ENCODE measurements at places on chromosomes 6 and 20.
A peak's percentile ranks its signal among the peaks of the same experiment; 100 is the strongest.

- DNase-seq = no peak
Observed at GRCh38 chr20:47280228-47280627, 76.3 kb downstream of the ZMYND8 start.

DNA sequence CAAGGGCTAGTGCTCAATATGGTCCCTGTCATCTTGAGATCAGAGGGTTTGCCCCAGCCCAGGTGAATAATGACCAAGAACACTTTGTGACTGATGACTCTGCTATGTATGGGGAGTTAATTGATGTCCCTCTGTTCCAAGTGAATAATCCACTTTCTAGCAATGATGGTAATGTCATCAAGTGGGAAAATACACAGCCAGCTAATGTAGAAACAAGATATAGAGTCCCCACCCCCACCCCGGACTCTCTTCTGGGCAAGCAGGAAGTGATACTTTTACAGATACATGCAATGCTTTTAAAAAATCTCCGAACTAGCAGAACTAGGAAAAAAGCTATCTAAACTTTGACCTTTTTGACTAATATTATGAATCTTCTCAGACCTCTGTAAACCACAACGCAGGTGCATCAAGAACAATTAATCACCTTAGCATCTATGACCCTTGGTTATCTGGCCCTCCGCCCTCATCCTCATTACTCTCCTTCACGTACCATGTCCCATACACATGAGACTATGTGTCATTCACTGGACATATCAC is 30.5 kb downstream of the CNR1 start:
- no peak for DNase-seq

DNA sequence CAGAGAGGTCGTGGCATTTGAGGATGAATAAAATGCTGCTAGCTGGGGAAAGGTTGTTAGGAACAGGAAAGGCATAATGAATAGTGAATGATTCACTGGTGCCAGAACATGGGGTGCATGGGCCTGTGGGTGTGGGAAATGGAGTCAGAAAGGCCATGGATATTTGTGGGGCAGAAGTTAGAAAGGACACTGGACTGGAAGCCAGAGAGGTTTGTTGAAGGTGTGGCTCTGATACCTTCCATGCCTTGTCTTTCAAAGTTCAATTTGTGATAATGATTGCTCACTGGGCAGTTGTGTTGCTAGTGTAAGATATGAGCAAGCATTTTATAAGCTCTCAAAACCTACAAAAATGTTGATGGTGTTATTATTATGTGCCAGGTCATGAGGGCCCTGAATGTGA is 32.7 kb downstream of the LRRC1 start:
- DNase-seq = no peak

- peak; percentile 2 for DNase-seq
Observed at GRCh38 chr20:408843-409696, 971 bp downstream of the RBCK1 start.

- no peak for DNase-seq
Observed at GRCh38 chr6:19317431-19317986, 519.7 kb upstream of the ID4 start.

DNA sequence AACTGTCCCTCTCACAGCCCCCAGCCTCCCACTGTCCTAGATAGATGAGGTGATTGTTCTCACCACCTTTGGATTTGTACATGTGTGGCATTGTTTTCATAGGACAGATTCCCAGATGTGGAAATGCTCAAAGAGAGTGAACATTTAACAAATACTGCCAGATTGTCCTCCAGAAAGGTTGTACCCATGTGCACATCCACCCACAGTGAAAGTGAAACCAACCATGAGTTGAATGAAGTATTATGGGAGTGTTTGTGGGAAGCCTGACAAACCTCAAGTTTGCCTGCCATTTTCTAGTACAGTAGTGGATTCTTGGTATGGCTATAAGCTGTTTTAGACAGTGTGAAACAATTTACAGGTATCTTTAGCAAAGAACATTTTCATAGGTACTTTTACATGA is 42.7 kb downstream of the ANKRD6 start:
- no peak for DNase-seq

- peak; percentile 74 for DNase-seq
Observed at GRCh38 chr6:89638320-89639195, at the start of gene LYRM2. LYRM2 (minus strand) TSS chr6:89638747; CDS start chr6:89638716, 31 bp downstream.

DNA sequence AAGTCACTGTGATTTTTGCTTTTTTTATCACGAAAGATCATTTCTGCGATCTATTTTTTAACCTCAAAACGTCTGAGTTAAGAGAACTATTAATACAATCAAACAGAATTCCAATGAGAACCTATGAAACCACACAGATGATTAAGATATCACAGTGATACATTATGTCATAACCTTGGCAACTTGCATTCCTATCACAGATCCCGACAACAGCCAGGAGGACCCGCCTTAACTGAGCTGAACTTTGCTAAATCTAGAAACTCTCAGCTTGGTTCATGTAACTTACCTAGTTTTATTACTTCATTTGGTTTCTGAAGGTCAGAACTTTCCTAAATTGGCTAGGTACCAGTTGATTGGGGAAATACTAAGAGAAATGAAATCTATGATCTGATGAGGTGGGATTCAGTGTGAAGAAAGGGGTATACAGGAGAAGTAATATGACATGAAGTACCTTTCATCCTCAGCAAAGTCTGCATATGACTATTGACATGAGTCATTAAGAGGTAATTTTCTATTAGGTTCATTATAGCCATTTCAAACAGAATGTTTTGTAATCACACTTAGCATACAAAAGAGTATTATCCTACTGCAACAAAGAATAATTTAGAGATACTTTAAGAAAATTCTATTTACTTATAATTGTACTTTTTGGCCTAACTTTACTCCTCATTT is 11.2 kb downstream of the LYRM4 start:
- DNase-seq = no peak

DNA sequence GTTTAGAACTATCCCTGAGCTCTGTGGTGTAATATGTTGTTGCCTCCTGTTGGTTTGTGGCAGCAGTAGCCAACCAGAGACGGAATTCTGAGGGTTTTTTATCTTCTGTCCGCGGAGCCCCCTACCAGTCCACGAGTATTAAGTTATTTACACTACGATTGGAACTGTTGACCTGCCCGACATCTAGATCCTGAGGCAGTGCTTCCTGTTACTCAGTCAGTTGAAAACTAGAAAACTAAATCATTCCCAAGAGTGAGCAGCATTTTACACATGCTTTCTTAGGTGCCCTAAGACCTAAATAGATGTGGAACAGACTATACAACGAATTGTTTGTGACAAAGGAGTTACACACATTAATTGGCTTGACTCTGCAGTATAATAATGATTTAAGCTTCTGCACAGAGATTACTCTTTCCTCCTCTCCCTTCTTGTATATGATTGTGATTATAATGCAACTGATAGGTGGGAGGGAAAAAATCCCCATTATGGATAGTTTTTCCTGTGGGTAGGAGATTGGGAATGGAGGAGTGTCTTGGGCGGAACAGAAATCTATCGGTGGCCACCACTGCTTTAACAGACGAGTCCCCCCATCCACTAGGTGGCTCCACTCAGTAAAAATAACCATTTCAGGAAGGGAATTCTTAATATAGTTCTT is 1.7 kb downstream of the LOC128125822 start:
- no peak for DNase-seq

DNA sequence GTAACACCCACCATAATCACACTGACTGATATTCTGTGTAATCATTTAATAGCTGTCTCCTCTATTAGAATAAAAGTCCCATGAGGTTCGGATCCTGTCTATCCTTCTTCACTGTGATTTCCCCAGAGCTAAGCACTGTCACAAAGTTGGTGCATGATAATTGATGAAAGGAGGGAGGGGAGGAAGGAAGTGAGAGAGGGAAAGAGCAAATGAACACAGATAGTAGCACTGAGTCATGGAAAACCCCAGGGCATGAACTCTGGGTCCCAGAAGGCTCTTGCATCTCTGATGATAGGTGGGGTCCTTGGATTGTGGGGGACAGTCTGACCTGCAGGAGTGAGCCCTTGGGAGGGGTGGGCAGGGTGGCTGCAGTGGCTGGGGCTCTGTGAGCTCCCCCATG is 294.1 kb downstream of the LRFN2 start:
- DNase-seq = no peak

DNA sequence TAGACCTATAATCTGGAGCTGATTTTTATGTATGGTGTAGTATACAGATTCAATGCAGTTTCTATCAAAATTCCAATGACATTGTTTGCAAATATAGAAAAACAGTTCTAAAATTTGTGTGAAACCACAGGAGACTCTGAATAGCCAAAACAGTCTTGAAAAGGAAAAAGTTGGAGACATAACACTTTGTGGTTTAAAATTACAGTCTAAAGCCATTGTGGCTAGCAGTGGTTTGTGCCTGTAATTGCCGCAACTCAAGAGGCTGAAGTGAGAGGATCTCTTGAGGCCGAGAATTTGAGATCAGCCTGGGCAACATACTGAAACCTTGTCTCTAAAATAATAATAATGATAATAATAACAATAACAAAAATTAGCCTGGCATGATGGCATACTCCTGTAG is 213.7 kb downstream of the CDKAL1 start:
- no peak for DNase-seq

- DNase-seq = no peak
Observed at GRCh38 chr6:57021086-57021720, 25.3 kb upstream of the KIAA1586 start.

DNA sequence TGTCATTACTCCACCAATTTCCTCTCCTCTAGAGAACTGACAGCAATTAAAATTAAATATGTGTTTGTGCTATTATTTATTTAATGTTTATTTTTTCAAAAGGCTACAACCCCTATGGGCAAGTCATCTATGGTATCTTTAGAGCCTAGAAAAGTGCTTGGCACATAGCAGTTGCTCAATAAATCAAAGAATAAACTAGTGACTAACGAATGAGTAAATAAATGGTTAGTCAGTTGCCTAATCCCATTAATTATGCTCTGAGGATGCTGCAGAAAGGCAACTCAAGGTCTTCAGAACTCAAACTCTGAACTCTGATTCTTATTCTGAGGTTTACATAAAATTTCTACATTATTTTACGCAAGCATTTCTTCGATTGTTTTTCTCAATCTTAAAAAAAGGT is 193.0 kb upstream of the TSHZ2 start:
- DNase-seq = no peak

DNA sequence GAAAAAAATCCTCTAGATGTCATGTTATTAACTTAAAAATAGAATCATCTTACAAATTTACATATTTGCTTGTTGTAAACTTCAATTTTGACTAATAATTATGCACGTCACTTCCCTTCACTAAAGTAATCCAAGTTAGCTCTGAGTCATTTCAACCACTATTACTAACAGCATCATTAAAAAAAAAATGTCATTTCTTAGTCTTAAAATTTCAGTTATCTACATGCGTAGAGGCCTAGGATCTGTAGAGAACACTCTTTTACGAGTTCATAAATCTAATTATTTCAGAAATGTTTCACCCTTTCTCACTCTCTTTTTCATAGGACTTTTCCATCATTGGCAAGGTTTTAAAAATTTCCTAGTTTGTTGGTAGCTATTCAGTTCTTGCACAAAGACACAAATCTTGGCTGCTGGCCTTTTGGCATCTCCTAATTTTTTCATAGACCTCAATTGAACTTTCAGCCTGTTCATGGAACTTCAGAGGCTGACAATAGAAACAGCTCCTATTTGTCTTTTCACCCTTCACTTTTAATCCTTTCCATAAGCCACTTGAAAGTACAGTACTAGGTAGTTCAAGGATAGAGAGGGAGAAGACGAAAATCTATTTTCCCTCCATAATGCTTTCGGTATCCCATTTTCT is 61.5 kb downstream of the OGFRL1 start:
- no peak for DNase-seq

DNA sequence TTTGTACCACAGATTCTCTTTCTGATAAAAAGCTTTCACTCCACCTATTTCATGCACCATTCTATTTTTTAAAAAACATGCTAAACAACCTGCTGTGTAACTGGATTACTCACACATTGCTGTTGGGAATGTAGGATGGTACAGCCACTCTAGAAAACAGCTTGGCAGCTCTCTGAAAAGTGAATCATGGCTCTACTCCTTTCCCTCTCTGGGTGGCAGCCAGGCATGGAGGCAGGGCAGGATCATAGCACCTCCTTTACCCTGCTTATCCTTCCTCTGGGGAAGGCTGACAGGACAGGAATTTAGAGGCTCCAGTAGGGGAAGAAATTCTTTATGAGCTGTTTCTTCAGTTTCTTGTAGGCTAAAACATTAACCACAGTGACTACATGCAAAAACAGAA is 6.7 kb upstream of the VNN2 start:
- DNase-seq = no peak

GRCh38 chr20:48286601-48287000 is 501.3 kb upstream of the SULF2 start:
- no peak for DNase-seq

- DNase-seq = no peak
Observed at GRCh38 chr6:63926258-63926780, 290.7 kb downstream of the PHF3 start.

DNA sequence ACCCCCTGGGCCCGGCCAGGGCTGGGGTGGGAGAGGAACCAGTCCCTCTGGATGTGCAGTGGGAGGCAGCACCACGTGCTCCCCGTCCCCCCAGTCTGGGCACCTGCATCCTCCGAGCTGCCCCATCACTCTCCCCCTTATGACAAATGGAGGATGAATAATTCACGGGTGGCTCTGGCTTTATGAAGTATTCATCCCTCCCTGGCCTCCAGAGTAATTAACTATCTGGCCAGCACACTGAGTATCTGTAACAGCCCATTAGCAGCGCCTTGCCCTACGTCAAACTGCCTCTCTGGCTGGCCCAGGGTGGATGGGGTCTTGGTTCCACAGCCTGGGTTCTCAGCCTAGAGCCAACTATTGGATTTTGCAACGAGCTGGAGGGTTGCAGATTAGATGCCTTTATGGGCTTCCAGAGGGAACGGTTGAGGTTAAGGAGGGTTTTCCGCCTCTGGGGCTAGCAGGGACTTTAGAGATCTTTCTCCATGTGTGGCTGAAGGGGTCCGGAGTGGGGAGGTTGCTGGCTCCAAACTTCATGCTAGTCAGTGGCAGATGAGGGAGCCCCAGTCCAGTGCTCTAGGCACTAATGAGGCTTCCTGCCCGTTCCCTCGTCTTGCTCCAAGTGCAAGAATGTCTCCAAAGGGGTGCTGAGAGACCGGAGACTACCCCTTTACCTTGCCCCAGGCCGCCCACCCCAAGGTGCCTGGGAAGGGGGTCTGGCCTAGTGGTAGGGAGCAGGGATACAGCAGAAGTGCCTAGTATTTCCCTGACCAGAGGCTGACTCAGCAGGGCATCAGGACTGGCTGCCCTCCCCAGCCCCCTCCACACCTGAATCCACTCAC is 53.5 kb upstream of the MLN start:
- no peak for DNase-seq

- DNase-seq = no peak
Observed at GRCh38 chr6:156850353-156850752, 73.2 kb downstream of the ARID1B start.

- no peak for DNase-seq
Observed at GRCh38 chr6:31180500-31180899, 10.0 kb upstream of the POU5F1 start.

GRCh38 chr6:87714093-87714842 is 12.2 kb upstream of the AKIRIN2 start:
- DNase-seq = no peak

GRCh38 chr6:88761237-88762031 is 202.0 kb downstream of the RNGTT start:
- DNase-seq = no peak
